ENCODE measurements at places on chromosomes 13 and 19.

DNA sequence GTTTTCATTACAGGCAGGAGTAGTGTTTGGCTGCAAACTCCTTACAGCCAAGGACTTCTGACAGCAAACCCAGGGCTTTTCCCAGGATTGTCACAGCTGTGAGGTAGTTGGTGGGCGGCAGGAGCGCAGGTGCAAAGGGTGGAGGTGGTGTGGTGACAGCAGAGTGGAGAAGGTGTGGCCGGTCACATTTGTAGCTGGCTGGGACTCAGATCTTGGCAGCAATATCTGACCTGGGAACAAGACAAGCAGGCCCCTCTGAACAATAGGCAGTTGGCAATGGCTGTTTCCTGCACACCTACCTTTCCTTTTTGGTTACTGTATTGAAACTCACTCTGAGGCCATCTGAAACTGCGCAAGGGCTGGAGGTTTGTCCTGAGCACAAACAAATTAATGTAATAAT, 327.3 kb downstream of the COG6 start:
- DNase-seq, result no peak

DNA sequence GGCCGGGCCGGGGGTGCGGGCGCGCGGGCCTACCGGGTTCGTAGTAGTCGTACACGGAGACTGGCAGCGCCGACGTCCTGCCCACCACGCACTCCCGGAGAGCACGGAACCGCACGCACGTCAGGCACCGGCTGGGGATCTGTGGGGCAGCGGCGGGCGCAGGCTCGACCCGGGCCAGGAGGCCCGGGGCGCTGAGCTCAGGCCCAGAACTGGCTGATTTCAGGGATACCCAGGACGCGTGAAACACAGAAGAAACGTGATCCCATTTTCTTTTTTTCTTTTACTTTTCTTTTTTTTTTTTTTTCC, 9.0 kb downstream of the F2RL3 start:
- DNase-seq, result no peak

DNA sequence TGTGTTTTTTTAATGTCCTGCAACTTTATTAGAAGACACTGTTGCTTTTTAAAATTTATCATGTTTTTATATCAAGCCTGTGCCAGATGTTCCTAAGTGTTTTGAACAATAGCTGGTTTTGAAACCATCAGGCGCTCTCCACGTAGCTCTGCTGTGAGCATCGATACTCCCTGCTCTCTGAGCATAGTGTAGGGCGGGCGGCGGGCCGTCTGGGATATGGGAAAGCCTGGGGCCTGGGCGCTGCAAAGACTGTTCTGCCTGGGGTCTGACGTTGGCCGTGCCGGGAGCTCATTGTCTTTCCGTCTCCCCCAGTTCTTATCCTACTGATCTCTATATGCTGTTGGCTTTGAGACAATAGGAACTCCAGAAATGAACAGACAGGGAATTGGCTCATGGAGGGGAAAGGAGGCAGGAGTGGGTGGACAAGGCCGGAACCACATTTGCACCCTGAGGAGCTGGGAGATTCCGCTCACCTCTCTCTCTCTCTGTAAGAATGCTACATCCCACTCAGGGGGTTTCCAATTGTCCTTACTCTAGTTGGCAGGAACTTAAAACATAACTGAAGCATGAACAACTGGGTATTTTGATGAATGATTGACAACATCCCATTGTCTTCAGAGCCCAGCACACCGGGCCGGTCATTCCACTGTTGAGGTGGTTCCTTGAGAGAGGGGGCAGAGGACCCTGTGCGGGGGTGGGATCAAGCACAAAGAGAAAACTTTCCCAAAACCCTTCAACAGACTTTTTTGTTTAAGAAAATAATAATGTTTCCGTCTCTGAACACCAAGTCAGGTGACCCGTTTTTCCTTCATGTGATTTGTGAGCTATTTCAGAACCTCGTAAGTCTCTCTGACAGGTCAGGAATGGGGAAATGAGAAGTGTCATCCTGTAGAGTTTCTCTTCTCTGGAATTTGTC, 64.7 kb downstream of the COL4A2 start:
- DNase-seq, result no peak

GRCh38 chr19:46435009-46435408, 6.3 kb upstream of the PNMA8C start:
- peak; percentile 32 for DNase-seq

GRCh38 chr13:30312904-30313303, 5.6 kb upstream of the KATNAL1 start:
- no peak for DNase-seq

Data from hypothalamus (tissue), 51 donors.